ENCODE measurements at places on chromosomes 2 and 18.

GRCh38 chr18:39489431-39489830 is 1923.8 kb upstream of the CELF4 start:
- no peak for DNase-seq

DNA sequence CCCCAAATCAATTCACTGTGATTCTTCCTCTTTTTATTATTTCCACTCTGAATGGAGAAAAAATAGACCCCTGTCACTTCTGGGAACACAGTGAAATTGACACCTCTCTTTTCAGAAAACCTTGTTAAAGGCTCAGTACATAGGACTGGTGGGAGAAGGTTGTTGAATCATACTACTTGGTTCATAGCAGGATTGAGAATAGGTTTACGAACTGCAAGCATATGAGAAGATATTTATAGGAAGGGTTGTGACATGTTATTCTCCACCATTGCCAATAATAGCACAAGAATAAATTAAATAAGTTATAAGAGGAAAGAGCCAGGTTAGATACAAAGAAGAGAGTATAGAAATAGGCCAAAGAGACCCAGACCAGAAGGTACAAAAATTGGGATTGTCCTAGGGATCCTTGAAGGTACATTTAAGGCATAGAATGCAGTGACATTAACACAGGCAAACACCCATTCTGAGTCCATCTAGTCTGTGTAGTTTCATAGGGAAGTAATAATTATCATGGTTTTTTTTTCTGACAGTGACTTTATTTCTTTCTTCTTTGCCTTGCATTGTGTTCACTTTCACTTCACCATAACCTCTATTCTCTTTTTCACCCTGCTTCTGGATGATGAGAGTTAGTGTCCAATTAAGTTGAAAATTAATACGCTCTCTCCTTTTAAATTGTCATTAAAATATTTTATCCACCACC is 21.8 kb upstream of the SERPINE2 start:
- no peak for DNase-seq

- no peak for DNase-seq
These were observed 23.3 kb upstream of the ST3GAL5 start for GRCh38 chr2:85911814-85912692.

GRCh38 chr2:29113891-29114321 is 1.3 kb upstream of the CLIP4 start:
- no peak for DNase-seq

- DNase-seq, result no peak
These were observed 90.9 kb upstream of the KLF7 start for GRCh38 chr2:207256476-207257207.

GRCh38 chr18:75104483-75104882 is 104.5 kb downstream of the PTGR3 start:
- no peak for DNase-seq

DNA sequence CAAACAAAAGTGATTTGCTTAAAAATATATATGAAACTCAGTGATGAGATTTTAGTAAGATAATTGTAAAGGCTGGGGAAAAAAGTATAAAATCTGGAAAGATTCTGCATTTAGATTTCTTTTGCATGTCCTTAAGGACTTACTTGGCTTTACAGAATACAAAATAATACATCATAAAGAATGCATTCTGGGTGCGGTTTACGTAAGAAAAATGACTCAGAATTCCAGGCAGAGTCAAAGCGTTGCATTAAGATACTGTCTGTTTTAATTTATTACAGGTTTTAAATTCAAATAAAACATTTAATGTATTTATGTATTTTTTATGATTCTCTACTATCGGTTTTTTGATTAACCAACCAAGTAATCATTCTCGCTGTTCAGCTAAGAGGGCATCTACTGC is 178.0 kb downstream of the SH3BP4 start:
- no peak for DNase-seq
